ENCODE measurements at places on chromosomes 2 and 18.
A peak's percentile ranks its signal among the peaks of the same experiment; 100 is the strongest.

GRCh38 chr18:54671291-54671881 is 80.3 kb downstream of the DYNAP start:
- DNase-seq: no peak

DNA sequence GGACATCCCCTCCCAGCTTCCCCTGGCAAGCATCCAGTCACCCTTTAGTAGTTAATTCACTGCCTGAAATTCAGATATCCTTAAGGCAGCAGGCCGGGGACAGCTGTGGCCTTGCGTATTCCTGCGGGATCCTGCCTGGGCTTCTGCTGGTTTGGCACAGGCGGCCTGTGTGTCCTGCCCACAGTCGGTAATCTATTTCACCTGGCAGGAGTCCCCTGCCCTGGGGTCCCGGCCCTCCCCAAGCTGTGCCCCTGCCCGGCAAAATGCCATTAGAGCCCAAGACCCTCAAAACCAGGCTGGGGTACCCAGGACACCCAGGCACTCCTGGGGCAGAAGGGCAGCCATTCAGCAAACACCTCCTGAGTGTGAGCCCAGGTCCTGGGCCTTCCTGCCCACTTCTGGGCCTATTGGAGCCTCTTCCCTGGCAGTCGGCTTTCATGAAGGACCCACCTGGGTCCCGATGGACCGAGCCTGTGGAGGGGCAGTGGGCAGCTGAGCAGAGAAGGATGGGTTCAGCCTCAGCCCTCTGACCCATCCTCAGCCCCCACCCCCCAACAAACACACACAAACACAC is 11.6 kb downstream of the CROCC2 start:
- DNase-seq: peak; percentile 66

DNA sequence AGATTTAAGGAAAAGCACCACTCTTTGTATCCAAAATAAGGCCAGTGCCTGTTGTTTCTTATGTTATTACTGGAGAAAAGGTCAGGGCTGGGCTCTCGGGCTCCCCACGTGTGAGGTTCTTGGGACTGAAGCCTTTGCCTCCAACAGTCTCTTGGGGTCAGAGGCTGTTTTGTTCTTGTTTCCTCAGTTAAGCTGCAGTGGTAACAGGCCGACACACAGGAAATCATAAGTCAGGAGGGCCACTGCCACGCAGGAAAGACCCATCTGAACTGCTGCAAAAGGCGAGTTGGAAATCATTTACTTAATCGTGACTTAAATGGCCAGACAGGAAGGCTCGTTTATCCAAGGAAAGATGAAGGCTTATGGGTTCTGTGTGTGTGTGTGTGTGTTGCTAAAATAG is 30.3 kb upstream of the IL37 start:
- no peak for DNase-seq

GRCh38 chr2:241770185-241770935 is 6.3 kb upstream of the GAL3ST2 start:
- peak; percentile 16 for DNase-seq

- no peak for DNase-seq
Observed at GRCh38 chr2:39017334-39017733, 103.5 kb downstream of the SOS1 start.

GRCh38 chr2:128306931-128307460 is 11.7 kb downstream of the HS6ST1 start:
- DNase-seq: peak; percentile 34

- DNase-seq: peak; percentile 22
Observed at GRCh38 chr2:101205521-101206479, 46.9 kb upstream of the CNOT11 start.

- DNase-seq: no peak
Observed at GRCh38 chr2:122703676-122704075, 948.2 kb downstream of the TSN start.

DNA sequence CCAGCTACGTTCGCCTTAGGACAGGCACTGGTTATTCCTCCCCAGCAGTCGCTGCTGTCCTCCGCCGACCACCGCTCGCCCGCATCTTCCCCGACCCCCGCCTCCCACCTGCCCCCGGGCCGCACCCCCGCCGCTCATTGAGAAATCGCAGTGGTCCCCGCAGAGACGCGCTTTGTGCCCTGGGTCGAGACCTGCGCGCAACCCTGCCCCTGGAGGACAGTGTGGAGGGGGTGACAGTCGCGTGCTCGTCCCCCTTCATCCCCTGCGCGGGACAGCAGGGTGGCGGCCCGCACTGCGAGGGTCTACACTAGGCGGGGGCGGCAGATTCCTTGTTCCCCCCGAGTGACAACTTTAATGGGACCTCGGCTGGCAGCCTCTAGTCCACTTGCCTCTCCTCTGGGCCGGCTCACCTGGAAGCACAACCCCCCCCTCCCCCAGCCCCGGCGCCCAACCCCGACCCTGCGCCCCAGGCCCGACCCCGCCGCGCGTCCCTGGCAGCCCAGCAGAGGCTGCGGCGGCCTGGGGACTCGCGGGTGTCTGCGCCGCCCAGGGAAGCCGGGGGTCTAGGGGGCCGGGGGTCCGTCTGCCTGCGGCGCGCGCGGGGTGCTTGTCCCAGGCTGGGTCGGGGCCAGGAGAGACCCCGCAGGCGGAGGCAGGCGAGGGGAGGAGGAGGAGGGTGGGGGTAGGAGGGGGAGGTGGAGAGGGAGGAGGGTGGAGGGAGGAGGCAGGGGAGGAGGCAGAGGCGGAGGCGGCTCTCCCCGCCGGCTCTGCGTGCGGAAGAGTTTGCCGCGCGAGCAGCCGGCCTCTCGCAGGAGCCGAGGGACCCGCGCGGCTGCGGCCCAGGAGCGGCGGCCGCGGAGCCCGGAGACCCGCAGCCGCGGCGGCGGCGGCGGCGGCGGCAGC is at the start of gene NPAS2:
Gene NPAS2, plus strand, starts transcription at position 770 of the 903 bp plus-strand sequence. CDS start 84,616 bp downstream, outside the sequence.
- peak; percentile 50 for DNase-seq

GRCh38 chr18:26714739-26715138 is 150.8 kb downstream of the AQP4 start:
- DNase-seq: no peak

DNA sequence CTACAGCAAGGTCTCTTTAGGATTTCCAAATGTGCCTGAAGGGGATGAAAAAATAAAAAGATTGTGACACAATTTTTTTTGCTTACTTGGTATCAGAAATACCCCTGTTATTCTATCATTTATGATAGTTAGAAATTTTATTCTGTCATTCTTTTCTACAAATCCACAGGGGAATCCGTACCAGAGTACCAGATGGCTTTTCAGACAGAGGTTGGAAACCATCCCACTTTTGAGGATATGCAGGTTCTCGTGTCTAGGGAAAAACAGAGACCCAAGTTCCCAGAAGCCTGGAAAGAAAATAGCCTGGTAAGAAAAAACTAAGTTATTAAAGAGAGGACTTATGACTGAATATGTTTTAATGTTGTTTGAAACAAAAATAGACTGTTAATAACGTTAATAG is 92.6 kb upstream of the FAM117B start:
- DNase-seq: no peak

GRCh38 chr2:157592948-157593347 is 35.7 kb downstream of the ACVR1C start:
- no peak for DNase-seq

- no peak for DNase-seq
Observed at GRCh38 chr18:6722690-6723089, 6.8 kb upstream of the ARHGAP28 start.

DNA sequence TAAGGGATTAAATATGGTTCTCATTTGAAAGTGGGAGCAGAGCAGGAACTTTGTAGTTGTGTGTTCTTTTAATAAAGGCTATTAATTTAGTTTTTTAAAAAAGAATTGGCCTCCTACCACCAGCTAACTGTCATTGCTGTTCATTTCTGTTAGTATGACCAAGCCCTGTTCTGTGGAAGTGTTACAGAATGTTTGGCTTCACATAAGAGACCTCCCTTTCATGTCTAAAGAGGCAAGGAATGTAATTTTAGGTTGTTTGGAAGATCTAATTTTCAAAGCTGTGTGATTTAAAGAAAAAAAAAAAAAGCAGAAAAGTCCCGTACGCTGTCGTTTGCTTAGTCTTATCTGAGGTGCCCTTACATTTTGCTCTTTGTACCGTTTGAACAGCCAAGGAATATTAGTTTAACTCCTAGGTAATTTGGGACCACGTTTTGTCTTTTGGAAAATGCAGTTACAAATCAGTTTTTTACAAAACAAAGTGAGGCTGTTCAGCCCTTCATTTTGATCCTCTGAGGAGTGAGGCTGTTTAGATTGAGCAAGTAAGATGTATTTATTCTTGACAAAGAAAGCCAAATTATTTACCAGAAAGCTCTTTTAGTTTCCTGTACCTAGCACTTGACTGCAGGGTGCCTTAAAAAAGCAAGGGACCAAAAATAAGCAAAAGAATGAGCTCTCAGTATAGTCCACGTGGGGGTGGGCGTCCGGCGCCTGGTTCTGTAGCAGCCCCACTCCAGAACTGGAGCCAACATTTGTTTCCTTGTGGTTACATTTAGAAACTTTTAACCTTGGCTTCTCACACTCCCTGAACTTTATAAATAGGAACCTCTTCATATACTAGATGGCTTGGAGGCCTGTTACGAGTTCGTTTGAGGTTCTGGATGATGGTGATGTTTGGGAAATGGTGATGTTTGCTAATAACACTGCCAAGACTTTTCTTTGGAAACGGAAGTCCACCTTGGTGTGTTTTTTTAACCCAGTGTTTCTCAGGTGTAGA is 136.2 kb downstream of the FMNL2 start:
- no peak for DNase-seq

DNA sequence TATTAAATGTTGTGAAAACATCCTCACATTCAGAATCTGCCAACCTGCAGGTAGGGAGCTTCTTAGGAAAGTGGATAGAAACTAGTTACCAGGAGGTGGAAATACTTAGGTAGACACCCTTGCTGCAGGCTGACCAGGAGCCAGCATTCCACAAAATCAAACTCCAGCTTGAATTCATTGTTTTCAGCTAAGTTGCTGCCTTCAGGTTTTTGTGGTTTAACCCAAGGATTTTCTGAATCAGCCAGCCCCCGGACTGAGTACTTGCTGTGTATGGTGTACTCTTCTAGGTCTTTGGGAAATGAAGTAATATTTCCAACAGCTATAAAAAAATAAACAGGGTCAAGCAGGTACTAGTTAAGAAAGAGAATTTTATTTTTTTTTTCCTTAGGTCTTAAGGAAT is 192.1 kb upstream of the CHST9 start:
- DNase-seq: no peak

- no peak for DNase-seq
Observed at GRCh38 chr2:200809506-200810251, 2.0 kb upstream of the BZW1 start.

GRCh38 chr18:34901299-34901698 is 139.9 kb upstream of the MAPRE2 start:
- no peak for DNase-seq

GRCh38 chr2:41954304-41955291 is 93.2 kb upstream of the PKDCC start:
- peak; percentile 58 for DNase-seq

GRCh38 chr2:151851761-151852160 is 23.5 kb upstream of the ARL5A start:
- DNase-seq: no peak

GRCh38 chr18:45166341-45166835 is 448.9 kb upstream of the SLC14A2 start:
- DNase-seq: no peak

- DNase-seq: no peak
Observed at GRCh38 chr18:50428531-50429206, 53.8 kb downstream of the SKA1 start.

DNA sequence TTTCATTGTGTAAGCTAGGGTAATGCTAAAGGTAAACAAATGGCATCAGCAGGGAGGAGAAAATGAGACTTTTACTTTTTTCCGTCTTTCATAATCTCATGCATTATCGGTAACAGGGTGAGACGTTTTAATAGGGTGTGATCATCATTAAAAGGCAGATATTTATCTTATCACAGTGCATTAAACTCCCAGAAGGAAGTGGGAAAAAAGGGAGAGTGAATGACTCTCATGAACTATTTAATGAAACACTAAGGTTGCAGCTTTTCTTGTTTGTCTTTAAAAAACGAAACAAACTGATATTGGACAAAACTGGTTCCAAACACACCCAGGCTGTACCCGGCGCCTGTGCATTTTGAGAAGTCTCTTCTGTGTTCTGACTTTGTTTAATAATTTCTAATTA is 1936.8 kb upstream of the PIK3C3 start:
- no peak for DNase-seq

DNA sequence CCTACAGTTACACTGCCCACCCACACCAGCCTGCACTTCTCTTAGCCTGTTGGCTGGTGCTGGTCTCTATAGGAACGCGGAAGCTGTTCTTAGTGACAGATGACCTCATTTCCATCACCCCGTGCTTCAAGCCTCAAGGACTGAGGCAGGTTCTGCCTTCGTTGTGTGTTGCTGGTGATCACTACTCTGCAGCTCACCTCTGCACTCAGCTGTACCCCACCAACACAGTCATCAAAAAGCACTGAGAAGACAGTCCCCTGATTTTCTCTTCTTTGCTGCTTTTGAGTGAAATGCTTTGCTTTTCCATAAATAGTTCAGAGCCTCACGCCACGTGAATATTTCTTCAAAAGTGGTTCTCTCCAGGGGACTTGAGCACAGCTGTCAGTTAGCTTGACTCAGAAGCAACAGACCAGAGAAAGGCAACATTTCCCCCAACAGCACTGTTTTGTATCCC is 225.7 kb upstream of the CCDC150 start:
- peak; percentile 31 for DNase-seq
